ENCODE measurements at places on chromosomes 3 and 15.

DNA sequence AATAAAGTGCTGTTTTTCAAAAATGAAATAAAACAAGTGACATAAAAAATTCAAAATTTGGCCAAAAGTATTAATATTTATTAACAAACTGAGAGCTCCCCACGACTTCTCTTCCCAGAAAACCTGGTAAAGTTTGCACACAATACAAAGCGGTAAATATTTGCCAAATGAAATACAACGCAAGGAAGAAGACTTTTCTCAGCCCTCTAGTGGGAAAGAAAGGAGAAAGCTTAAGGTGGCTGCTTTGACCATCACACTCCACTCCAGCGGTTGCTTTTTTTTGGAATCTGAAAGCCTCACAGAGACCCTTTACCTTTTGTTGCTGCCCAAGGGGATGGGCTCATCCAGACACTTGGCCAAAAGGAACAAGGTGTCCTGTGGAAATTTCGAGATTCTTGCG is 1.1 kb upstream of the GK5 start:
- DNase-seq: no peak

DNA sequence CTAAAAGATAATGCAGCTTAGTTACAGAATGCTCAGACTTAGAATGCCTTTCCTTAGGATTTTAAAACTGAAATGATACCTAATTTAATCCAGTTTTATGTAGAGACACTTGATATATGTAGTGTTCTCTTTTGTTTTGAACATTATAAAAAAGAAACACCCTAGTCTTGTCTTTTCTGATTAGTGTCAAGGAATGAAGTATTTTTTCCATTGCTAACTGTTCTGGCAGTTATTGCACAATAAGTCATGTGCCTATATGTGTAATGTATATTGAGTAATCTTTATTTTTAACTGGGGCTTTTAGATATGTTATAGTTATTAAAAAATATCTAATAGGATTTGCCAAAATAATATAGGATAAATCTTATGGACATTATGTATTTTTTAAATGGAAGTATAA is 4.5 kb downstream of the ARL8B start:
- DNase-seq: no peak

- no peak for DNase-seq
Observed at GRCh38 chr3:132773071-132773619, 50.9 kb upstream of the NPHP3 start.

DNA sequence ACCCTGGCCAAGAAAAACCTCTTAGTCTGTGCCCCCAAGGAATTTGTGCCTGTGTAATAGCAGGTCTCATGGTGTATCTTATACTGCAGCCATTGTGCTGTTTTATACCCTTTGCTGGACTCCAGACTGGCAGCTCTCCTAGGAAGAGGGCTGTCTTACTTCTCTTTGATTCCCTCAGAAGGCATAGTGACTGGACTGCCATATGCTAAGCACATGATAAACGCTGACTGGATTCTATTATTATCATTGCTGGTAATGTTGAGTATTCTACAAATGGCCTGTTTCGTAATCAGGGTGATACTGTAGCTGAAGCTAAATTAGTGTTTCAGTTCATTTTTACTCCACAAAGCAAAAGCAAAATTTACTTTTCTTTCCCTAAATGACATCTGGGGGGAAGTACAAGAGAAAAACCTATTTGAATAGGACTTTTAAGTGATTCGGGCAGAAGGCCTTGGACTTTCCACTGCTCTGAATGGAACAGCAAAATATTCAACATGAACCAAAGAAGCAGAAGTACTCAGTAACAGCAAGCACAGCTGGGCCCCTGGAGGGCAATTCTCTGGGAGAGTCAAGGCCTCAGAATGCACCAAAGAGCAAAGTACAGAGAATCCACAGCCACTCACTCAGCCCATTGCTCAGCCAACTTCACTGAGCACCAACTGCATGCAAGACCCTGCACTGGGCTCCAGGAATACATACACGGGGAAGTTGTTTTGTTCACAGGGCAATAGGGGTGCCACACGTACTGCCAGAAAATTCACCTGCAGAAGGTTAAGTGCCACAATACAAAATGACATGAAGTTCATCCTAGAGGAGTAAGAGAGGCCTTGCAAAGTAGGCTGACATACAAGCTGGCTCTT is 7.9 kb upstream of the BCL2A1 start:
- DNase-seq: no peak

DNA sequence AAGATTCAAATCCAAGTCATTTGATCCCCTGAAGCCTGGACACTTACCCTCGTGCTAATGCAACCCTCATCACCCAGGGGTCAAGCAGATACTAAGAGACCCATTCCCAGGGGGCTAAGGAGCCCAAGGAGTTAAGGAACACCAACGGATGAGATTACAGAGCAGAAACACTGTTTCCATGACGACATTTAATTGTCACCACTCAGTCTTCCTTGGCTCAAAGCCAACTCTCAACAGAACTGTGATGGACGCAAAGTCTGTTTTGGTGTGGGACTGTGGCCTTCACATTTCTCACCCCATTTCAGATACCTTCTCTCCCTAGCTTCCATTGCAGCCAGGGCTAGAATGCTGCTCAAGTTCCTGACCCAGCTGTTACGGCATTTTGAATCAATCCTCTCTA is 383.5 kb upstream of the WNT5A start:
- DNase-seq: no peak

DNA sequence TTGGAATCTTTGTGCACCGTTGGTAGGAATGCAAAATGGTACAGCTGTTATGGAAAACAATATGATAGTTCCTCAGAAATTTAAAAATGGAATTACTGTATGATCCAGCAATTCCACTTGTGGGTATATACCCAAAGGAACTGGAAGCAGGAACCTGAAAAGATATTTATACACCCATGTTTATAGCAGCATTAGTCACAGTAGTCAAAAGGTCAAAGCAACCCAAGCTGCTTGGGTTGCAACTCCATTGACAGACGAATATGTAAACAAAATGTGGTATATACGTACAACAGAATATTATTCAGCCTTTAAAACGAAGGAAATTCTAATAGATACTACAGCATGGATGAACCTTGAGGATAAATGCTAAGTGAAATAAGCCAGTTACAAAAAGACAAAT is 35.0 kb upstream of the CAPN3 start:
- DNase-seq: no peak

GRCh38 chr3:5013021-5013906 is 34.0 kb downstream of the BHLHE40 start:
- no peak for DNase-seq

GRCh38 chr3:107548601-107549000 is 25.8 kb downstream of the BBX start:
- no peak for DNase-seq

GRCh38 chr15:51093839-51094605 is 684 bp downstream of the TNFAIP8L3 start:
- DNase-seq: no peak

- DNase-seq: no peak
Observed at GRCh38 chr3:194194757-194195085, 58.8 kb downstream of the HES1 start.

- no peak for DNase-seq
Observed at GRCh38 chr3:12449889-12450682, 34.2 kb upstream of the TSEN2 start.

- DNase-seq: no peak
Observed at GRCh38 chr3:81666502-81667121, 94.8 kb downstream of the GBE1 start.

GRCh38 chr3:95453242-95453641 is 1361.2 kb upstream of the EPHA6 start:
- no peak for DNase-seq

DNA sequence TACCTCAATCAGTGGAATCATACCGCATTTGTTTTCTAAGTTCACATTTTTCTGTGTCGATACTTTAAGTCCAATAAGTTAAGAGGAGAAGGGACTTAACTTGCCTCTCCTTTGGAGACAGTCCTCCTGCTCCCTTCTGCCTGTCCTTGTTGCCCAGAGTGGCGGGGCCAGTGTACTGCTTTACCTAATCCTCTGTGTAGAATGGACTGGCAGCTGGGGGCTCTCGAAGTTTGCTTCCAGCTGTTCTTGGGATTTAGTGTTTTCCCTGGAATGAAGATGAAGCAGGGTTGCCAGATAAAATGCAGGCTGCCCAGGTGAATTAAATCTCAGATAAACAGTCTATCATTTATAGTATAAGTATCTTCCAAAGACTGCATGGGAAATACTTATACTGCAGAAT is 287.6 kb upstream of the C2CD4B start:
- DNase-seq: no peak

DNA sequence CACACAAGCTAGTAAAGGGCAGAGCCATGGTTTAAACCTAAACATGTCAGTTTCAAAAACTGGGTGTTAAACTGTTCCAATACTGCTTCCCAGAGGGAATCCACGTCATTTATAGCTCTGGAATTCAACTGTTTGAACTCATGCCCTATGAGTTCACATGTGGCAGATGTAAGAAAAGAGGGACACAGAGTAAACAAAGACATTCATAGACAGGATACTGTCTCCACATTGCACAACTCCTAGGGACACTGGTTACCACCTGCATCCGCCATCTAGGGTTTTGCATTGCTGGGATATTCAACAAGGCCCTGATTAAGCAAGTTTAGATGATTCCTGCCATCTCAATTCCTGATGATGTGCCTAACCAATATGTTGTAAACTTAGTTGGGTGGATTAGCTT is 134.1 kb upstream of the COL8A1 start:
- no peak for DNase-seq

DNA sequence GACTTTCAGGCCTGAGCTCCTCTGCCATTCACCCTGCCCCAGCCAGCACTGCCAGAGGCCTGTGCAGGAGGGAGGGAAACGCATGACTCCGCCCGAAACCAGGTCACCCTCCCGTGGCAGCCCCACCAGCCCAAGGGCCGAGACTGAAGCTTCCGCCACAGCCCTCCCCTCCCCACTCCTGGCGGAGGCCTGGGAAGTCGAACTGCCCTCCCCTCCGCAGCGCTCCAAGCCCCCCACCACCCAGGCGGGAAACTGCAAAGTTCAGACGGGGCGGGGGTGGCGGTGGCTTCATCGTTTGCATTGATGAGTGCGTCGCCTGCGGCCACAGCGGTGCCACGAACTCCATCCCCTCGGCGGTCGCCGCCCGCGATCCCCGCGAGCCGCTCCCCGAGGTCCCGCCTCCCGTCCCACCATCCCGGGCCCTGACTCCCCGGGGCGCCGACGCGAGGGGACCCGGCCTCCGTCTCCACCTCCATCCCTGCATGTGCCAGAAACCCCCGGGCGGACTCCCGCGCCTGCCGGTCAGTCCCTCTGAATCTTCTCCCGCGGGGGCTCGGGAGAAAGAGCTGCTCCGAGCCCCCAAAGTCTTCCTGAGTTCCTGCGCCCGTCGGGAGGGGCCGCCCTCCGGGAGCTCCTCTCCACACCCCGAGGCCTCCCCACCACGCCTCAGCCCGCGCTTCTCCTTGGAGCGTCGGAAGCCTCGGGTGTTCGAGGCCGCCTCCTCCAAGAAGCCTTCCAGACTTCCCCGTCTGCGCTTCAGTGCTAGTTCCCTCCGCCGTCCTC is 698 bp downstream of the MELTF start:
- no peak for DNase-seq

DNA sequence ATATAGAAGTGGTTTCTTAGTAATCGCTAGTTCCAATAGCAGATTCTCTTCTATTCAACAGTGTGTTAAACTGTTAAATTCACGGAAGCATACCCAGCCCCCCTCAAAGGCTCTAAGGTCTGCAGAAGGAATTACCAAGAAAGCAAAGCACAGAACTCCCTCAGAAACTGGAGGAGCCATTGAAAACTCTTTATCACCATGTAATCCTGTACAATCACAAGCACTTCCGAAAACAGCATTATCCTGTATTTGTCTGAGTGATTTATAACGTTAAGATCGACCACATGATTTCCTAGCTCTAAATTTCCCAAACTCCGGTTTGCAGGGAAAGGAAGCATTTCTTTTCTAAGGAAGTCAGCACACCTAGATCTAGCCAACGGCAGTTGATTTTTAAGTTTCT is 20.0 kb downstream of the MYO1E start:
- no peak for DNase-seq

DNA sequence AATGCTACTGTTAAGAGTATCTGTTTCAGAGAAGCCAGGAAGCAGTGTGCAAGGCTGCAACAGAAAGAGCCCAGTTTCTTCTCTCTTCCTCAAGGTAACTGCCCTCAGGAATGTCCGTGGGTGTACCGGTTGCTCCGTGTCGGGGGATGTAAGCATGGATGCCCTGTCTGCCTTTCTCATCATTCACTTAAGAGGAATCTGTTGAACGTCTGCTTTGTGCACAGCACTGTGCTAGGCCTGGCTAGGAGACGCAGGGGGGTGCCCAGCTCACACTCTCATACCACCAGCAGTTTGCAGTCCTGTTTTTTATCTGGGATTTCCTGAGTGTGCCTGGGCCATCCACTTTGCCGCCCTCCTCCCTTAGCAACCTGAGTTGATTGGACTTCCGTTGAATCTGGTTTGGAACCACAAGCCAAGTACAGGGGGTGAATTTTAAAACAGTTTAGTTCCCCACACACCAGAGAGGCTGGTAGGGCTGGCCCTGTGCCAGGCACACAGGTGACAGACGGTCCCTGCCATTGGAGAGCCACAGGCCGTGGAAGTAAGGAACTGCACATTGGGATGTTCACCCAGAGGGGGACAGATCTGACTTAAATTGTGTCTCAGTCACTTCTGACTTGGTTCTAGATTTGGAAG is 11.2 kb downstream of the BOC start:
- DNase-seq: no peak

GRCh38 chr3:124492824-124493223 is 237.4 kb upstream of the UMPS start:
- DNase-seq: no peak

GRCh38 chr3:159236321-159236720 is 434.5 kb downstream of the MFSD1 start:
- DNase-seq: no peak

DNA sequence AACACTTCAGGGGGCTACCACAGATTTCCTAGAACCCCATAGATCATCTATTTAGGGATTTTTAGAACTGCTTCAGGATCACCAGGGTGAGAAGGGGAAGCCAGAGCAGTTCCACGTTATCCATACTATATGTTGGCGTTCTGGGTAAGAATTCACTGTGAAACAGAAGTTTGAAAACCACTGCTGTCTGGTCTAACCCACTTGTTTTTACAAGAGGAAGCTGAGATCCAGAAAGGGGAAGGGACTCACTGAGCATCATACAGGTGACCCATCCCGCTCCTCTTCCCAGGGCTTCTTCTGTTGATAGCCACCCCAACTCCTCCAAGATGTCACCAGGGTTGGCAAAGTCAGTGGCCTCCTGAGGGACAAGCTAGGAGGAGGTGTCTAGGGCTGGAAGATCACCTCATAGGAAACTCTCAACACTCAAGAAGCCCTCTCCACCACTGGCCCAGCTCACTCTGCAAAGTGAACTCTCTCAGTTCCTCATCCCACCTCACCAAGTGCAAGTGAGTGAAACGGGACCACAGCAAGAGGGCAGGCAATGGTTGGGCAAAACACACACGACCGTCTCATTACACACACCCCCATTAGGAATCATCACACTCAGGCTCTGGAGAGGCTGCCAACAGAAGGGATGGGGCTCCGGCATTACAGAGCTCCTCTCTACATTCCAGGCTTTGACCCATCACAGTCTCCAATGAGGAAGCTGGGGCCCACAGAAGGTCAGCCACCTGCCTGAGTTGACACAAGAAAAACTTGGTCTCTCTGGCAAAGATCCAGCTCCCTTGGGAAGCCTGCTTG is 1.8 kb downstream of the DAPK2 start:
- DNase-seq: no peak

- DNase-seq: no peak
Observed at GRCh38 chr15:37628507-37628906, 305.9 kb upstream of the TMCO5A start.

GRCh38 chr3:190481779-190482178 is 32.1 kb upstream of the TMEM207 start:
- DNase-seq: no peak

GRCh38 chr15:34886134-34886533 is 83.4 kb downstream of the AQR start:
- no peak for DNase-seq

GRCh38 chr3:80643421-80643820 is 875.6 kb upstream of the ROBO1 start:
- no peak for DNase-seq

Data from CD4-positive, alpha-beta T cell treated with Interleukin-6 at 100 ng/mL for 8 hours (primary cell).